Activated CD8-positive, alpha-beta T cell treated with anti-CD3 and anti-CD28 coated beads for 36 hours (primary cell): ENCODE measurements at places on chromosomes 7 and 10.

DNA sequence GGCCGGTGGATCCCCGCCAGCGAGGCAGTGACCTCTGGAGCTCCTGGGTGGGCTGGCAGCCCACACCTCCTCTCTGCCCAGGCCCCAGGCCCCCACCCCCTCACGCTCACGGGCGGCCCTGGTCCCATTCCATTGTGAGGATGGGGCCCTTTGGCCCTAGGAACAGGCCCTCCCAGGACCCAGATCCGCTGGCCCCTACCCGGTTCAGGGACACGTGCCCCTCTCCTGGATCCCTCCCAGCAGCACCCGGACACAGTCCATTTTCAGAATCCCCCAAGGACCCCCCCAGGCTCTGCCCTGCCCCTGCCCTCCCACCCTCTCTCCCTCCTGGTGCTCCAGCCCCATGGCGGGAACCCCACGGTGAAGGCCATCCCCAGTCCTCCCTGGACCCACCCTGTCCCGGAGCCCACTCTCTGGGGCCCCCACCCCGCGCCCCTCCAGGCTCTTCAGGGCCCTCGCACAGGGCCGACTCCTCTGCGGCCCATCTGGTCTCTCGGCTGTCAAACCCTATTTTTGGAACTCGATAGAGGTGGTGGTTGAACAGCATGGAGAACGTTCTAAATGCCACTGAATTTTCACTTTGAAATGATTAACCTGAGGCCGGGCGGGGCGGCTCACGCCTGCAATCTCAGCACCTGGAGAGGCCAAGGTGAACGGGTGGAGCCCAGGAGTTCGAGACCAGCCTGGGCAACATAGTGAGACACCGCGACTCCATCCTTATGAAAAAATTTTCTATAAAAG, 8.1 kb downstream of the ADAP1 start:
- no peak for DNase-seq

GRCh38 chr7:149444287-149444686, 16.6 kb downstream of the ZNF777 start:
- no peak for DNase-seq

DNA sequence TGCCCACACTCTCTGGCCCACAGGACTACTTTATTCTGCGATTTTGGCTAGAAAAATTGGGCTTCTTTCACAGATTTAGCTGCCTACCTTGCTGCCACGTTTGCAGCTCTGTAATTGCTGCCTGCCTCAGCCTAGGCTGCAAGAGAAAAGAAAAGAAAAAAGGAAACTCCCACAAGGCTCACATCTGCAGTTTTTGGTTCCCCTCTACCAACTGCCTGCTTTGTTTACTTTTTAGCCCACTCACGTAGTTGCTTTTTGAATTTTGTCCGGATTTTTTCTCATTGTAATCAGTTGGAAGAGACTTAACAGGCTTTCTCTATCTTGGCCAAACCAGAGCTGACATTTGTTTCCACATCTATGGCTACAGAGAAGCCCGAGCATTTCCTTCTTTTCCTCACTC, 24.3 kb downstream of the SUN3 start:
- no peak for DNase-seq

DNA sequence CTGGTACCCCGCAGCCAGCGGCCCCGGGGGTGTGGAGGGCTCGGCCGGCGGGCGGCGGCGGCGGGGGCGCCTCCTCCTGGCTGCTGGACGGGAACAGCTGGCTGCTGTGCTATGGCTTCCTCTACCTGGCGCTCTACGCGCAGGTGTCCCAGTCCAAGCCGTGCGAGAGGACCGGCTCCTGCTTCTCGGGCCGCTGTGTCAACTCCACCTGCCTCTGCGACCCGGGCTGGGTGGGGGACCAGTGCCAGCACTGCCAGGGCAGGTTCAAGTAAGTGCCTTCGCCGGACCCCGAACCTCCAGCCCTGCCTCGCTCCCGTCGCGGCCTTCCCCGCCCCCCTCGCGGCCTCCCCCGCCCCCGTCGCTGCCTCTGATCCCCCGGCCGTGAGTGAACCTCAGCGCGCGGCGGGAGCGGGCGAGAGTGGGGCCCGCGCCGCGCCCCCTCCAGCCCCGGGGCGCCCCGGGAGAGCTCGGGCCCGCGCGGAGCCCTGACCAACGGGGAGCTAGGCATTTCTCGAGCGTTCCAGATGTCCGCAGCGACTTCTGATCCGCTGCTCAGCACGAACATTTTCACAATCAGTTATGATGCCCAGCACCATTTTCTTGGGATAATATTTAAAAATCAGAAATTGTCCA, 727 bp downstream of the ATRNL1 start:
- DNase-seq: peak; percentile 11

- no peak for DNase-seq
These were observed 105.7 kb upstream of the INHBA start for GRCh38 chr7:41808541-41808940.

GRCh38 chr7:157886266-157886665, 549.5 kb downstream of the DNAJB6 start:
- no peak for DNase-seq
